ENCODE measurements at places on chromosomes 16 and 17.

GRCh38 chr17:71970312-71970711 lies 150.5 kb upstream of the SOX9 start:
- DNase-seq = no peak

DNA sequence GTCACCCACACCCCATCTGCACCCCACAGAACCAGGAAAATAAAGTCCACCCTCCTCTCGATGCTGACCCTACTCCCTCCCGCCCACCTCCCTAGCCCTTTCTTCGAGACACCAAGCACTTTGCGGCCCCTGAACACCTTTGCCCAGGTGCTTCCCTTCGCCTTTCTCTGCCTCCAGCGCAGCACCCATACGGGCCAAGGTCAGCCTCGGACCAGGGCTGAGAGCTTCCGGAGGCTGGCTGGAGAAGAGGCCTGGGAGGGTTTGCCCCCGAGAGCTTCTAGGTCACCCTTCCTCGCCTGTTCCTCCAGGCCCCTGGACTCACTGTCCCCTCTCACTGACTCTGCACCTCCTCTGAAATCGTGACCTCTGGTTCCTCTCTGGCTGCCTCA lies 2.7 kb upstream of the NHERF2 start:
- no peak for DNase-seq

DNA sequence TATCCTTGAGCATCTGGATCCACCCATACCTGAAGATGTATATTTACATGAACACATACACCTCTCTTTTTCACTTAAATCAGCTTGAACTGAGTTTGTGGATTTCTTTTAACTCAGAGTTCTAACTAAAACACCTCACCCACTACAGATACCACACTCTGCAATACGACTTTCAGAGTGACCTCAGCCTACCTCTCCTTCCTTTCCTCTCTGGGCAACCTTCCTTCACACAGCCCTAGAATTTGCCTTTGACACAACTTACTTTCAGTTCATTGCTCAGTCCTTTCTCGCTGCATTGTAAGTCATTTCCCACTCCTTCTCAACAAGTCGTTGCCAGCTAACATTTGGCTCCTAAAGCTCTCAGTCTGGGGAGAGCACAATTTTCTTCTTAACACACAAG lies 151.9 kb upstream of the IRX3 start:
- DNase-seq = no peak

DNA sequence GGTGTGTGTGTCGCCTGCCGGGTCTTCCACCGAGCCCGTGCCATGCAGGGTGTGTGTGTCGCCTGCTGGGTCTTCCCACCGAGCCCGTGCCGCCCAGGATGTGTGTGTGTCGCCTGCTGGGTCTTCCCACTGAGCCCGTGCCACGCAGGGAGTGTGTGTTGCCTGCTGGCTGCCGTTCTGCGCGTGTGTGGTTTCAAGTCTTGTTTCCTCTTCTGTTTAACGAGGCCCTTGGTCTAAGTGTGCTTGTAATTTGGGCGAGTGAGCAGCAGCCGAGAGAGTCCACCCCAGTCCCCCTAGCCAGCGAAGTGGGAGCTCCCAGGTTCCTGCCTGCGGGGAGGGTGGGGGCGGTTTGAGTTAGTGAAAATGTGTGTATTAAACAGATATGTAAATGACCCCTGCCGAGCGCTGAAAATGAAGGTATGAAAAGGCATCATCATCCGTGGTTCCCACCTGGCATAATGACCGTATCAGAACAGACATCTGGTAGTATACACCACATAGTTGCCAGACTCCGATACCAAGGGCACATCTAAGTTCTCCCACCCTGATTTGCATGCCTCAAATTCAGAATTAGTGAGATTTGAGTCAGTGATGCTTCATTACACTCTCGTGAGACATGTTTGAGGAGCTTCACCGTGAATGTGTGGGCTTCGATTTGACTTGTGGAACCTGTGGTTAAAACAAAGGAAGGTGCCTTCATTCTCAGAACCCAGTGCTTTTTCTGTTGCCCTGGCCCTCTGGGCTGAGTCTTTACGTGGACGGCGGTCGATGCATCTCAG lies 114.5 kb upstream of the CHMP6 start:
- no peak for DNase-seq

GRCh38 chr17:46771561-46772474 lies 46.7 kb downstream of the WNT3 start:
- no peak for DNase-seq

DNA sequence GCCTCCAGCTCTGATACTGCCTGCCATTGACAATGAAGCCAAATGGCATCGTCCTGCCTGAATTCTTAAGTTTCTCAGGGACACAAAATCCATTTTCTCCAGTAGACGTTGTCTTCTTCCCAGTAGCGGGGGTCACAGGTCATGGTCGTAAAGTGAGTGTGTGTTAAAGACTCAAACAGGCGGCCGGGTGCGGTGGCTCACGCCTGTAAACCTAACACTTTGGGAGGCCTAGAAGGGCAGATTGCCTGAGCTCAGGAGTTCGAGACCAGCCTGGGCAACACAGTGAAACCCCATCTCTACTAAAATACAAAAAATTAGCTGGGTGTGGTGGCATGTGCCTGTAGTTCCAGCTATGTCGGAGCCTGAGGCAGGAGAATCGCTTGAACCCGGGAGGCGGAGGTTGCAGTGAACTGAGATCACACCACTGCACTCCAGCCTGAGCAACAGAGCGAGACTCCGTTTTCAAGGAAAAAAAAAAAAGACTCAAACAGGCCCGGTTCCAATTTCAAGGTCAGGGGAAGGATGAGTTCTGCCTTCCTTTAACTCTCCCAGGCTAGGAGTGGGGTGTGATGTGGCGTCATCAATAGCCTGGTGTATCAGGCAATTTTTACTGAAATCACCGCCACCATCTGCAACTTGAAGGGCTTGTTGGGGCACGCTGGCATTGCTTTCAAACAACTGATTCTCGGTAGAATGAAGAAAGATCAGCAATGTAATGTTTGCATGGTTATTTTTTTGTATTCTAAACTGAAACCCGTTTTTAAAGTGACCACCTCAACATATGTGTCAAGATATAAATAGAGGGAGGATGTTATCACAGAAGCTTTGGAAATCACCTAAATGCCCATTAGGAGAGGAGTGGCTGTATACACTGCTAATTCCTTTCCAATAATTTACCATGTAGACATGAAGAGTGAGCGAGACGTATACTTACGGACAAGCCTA lies 91.0 kb downstream of the WSCD1 start:
- DNase-seq = no peak

GRCh38 chr16:89453501-89454321 lies 36.6 kb downstream of the ANKRD11 start:
- no peak for DNase-seq

GRCh38 chr17:64938925-64939474 lies 19.7 kb upstream of the LRRC37A3 start:
- no peak for DNase-seq

- no peak for DNase-seq
Measured at GRCh38 chr17:81577278-81578000, 25.3 kb upstream of the FAAP100 start.

- DNase-seq = no peak
Measured at GRCh38 chr17:7894226-7894625, 5.6 kb downstream of the CHD3 start.

DNA sequence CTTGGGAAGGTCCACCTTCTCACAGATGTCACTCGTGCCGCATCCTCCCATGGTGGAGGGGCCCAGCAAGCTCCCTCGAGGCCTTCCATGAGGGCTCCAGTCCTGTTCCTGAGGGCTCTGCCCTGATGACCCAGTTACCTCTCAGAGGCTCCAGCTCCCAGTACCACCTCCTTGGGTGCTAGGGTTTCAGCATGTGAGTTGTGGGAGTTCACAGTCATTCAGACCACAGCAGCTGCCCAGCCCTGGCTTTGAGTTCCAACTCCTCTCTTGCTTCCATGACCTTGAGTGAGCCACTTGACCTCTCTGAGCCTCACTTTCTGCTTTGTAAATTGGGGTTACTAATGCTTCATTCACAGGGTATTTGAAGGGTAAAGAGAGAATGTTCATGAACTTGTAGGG lies 37.1 kb upstream of the LGALS9 start:
- no peak for DNase-seq

DNA sequence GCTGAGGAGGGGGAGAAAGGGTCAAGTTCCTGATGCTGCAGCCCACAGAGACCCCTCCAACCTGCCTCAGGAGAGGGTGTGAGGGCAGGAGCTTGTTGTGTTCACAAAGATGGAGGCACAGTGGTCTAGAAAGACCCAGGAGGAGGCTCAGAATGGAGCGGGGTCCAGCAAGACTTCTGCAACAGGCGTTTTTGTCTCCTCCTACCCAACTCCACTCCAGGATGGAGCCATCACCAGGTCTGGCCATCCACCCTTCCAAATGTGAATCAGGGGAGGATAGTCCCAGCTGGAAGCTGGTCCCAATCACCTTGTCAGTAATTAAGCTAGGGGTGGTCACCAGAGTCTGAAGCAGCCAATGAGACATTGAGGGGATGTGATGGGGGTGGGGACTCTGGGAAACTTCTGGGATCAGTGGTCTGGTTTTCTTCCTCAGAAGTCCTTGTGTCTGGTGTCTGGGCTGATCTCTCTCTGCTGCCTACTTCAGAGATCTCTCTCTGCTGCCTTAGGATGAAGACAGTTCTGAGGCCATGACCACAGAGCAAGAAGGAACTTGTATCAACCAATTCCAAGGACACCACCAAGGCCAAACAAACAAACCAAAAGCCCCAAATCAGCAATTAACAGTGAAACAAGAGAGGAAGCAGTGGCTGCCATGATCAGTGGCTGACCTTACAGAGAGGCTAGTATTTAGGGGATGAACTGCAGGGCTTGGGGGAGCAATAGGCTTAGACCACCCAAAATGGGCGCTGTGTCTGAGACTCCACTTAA lies 14.5 kb downstream of the CD300LB start:
- no peak for DNase-seq

DNA sequence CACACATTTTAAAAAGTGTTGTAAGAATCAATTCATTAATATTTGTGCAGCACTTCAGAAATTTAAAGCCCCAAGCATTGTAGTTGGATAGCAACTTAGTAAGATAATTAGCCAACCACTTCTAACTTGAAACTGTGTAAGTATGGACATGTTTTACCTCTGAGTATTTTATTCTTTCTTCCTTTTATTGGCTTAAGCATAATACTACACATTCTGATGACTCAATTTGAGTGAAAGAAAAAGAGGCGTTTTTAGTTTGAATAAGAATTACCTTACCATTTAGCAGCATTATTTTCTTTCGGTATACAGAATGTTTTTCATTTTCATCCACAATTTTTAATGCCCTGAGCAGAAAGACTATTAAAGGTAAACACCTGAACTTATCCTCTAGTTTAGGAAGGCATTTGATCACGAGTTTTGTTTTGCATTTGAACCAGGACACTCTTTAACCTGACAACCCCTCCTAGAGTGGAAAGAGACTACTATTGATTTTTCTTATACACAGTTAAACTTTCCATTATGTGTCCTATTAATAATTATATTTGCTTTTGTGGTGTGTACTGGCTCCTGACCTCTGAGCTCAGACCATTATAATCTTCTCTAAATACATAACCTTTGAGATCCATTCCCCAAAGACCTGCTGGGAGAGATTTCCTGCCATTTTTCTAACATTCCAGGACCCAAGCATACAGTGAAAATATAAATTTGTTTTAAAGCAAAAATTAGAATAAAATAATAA lies 9.2 kb downstream of the NACA2 start:
- no peak for DNase-seq

- DNase-seq = no peak
Measured at GRCh38 chr17:18160128-18160856, 23.3 kb upstream of the ALKBH5 start.

DNA sequence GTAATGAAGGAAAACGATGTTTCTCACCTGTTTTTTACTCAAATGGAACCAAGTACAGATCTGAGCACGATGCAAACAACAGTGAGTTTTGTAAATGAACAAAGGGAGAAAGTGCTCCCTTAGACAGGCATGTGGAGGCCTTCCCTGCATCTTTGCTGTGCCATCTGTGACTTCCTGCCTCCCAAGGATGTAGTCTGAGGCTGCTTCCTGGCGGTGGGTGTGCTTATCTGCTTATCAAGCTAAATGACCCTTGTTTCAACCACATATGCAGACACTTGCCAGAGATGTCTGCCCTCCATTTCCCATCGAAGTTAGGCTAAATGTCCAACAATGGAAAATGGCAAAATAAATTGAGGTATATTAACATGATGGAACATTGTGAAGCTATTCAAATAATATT lies 34.6 kb downstream of the RGS9 start:
- peak; percentile 86 for DNase-seq

- no peak for DNase-seq
Measured at GRCh38 chr17:43831633-43832032, 1.3 kb downstream of the MPP3 start.

GRCh38 chr16:67675999-67676398 lies 9.4 kb downstream of the C16orf86 start:
- DNase-seq = no peak

DNA sequence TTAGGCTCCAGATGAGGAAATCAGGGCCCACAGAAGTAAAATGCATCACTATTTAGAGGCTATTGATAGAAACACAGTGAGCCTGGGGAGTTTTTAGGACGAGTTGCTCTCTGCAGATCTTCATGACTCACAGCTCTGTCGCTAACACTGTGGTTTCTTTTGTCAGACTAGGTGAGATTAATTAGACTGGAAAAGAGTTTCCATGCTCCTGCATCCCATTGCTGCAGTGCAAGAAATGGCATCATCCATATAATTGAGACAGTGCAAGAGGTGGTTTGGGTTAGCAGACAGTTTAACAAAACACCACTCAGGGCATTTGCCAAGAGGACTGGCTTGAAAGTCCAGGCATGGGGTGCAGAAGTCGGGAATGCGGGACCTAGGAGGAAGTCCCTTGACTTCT lies 198.8 kb upstream of the CACNG5 start:
- no peak for DNase-seq

- no peak for DNase-seq
Measured at GRCh38 chr17:57413848-57414651, 157.7 kb downstream of the MSI2 start.

- DNase-seq = no peak
Measured at GRCh38 chr16:84810518-84811273, 9.1 kb upstream of the CRISPLD2 start.
